ENCODE measurements at places on chromosomes 3 and 15. TPM values are rescaled to one million over a fixed set of nuclear protein-coding genes. Genes with fewer than 3 reads are reported as not detected.

LRRIQ4 gene
- total RNA-seq = 0.14 TPM

TEX55 gene
- not detected for total RNA-seq

GPR176 gene
- total RNA-seq = 177 TPM

CHRNA7 gene
- total RNA-seq = 0.22 TPM

LPCAT4 gene
- total RNA-seq = 5.7 TPM

SGO1 gene
- 15.5 TPM for total RNA-seq

CCDC39 gene
- not detected for total RNA-seq

PLSCR5 gene
- not detected for total RNA-seq

ONECUT1 gene
- total RNA-seq = not detected

AMIGO3 gene
- total RNA-seq = 2.1 TPM

RBP2 gene
- not detected for total RNA-seq

LMAN1L gene
- not detected for total RNA-seq

AHSG gene
- not detected for total RNA-seq

CCR3 gene
- not detected for total RNA-seq

ADCY5 gene
- not detected for total RNA-seq

MINAR1 gene
- total RNA-seq = 0.66 TPM

GPR171 gene
- total RNA-seq = not detected

KBTBD13 gene
- total RNA-seq = not detected

SI gene
- not detected for total RNA-seq

GPR27 gene
- not detected for total RNA-seq

NEK11 gene
- total RNA-seq = 5.9 TPM

KLF15 gene
- total RNA-seq = 0.29 TPM

BCHE gene
- 0.57 TPM for total RNA-seq

CSTA gene
- not detected for total RNA-seq

NPAP1 gene
- not detected for total RNA-seq

PDE12 gene
- 51.5 TPM for total RNA-seq

GOLGA6L6 gene
- total RNA-seq = not detected

LCTL gene
- not detected for total RNA-seq

GAP43 gene
- 0.43 TPM for total RNA-seq

TMED3 gene
- 114 TPM for total RNA-seq

MST1R gene
- total RNA-seq = 0.43 TPM

SMCO1 gene
- not detected for total RNA-seq

FILIP1L gene
- total RNA-seq = 35.6 TPM

ATP13A5 gene
- not detected for total RNA-seq

TSPAN3 gene
- total RNA-seq = 170 TPM

CDHR4 gene
- total RNA-seq = not detected

CPLX3 gene
- not detected for total RNA-seq

KBTBD12 gene
- not detected for total RNA-seq

SEMA7A gene
- 132 TPM for total RNA-seq

ARPP21 gene
- total RNA-seq = 0.14 TPM

CPNE9 gene
- not detected for total RNA-seq

MYL3 gene
- total RNA-seq = not detected

CKMT1B gene
- not detected for total RNA-seq

KCNMB2 gene
- not detected for total RNA-seq

UBE2Q2 gene
- total RNA-seq = 47.7 TPM

BMF gene
- total RNA-seq = 19.7 TPM

GNAT1 gene
- total RNA-seq = not detected
